ENCODE measurements at places on chromosomes 12 and 14. TPM values are rescaled to one million over a fixed set of nuclear protein-coding genes. Genes with fewer than 3 reads are reported as not detected.

DNA sequence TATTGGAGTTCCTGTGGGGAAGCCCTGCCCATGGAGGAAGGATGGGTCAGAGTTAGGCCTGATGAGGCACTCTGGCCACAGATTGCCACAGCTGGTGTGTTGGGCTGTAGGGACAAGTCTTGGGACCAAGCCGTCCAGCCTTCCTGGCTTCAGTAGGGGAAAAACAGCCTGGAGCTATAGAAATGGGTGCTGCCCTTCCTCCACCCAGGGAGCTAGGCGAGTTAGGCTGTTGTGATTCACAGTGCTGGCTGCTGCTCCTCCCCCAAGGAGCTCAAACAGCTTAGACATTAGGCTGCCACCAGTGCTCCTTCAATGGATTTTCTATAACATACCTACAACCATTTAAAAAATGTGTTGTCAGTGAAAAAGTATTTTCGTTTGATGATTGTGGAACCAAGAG is 274.3 kb downstream of the RPL10L start:
- no peak for DNase-seq

DNA sequence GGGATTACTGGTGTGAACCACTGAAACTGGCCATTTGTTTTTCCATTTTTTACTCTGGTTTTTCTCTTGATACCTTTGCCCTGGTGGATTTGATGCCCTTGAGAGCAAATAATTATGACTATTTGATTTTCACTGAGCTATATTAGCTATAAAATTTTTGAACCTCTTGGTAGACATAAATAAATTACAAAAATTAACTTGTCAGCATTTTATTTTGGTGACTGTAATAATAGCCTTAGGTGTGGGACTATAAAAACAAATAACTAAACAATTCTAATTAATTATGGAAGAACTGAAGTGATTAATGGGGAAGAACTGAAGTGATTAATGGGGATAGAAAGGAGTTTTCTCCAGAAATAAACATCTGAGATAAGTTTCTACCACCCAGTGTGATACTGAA is 62.7 kb downstream of the CAND1 start:
- no peak for DNase-seq

GRCh38 chr12:27505109-27505508 is 18.9 kb upstream of the PPFIBP1 start:
- DNase-seq, result peak; percentile 67

DNA sequence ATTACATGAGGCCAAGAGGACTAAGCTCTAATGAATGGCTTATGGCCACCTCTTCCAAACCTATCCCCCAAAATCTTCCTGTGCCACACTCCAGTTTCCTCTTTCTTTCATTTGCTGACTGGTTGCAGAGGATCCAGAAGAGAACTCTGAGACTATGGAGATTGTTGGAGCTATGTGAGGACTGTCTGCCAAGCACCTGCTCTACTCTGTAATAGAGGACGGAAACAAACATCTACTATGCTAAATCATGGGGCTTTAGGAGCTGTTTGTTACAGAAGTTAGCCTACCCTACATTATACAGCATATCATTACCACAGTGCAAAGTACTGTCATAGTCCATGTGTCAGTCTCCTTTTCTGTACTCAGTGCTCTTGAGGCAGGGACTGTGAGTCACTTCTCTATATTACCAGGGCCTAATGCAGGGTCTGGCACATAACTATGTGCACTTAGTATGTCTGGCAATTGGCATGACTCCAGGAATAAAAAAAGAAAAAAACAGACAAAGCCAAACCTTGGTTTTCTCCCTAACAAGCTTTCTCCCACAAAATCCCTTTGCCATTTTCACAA is 95.1 kb downstream of the RPAP3 start:
- DNase-seq, result no peak

DNA sequence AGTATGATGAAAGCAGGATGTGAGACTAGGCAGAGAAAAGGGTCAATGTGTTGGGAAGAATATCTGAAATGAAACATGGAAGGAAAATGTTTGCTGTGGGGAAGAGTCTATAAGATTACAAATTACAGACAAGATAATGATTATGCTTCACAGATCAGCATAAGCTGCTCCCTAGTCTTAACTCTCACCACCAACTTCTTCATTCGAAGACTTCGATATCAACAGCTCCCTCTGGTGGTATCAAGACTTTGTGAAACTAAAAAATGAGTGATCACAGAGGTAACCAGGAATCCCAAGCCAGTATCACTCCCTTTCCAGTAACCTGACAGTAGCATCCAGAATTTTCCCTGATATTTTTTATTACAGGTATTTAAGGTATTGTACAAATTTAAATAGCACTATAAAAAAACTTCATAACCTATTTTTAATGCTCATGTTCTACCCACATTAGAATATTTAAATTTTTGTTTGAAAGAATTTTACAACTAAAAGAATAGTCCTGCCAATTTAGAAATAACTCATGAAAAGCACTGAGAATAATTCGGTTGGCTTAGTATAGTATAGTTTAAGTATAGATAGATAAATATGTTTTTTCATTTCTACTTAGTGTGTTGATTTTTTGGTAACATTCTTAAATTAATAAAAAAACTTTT is 84.4 kb downstream of the C2CD5 start:
- peak; percentile 43 for DNase-seq

GRCh38 chr12:29858270-29858786 is 74.6 kb upstream of the TMTC1 start:
- no peak for DNase-seq

GRCh38 chr12:1830981-1831963 is 10.9 kb downstream of the LRTM2 start:
- peak; percentile 54 for DNase-seq

DNA sequence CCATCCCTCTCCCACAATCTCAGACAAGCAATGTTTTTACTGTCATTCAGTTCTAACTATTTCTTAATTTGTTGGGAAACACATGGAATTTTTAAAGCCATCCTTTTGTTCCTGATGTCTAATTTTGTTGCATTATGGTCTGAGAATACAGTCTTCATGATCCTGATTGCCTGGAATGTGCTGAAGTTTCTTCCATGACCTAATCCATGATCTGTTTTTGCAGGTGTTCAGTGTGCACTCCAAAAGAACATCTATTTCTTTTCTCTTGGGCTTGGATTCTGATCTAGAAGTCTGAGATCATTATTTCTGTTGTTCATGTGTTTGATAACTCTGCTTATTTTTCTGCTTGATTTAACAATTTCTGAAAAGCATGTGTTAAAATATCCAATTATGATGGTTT is 43.2 kb upstream of the PHC1 start:
- no peak for DNase-seq

GRCh38 chr12:127928178-127928577 is 338.8 kb upstream of the TMEM132C start:
- no peak for DNase-seq

GRCh38 chr14:32594766-32595165 is 265.7 kb downstream of the AKAP6 start:
- DNase-seq, result peak; percentile 36

GRCh38 chr14:93316716-93317115 is 16.1 kb downstream of the BTBD7 start:
- DNase-seq, result no peak

GRCh38 chr12:6476489-6476888 is 6.0 kb upstream of the VAMP1 start:
- peak; percentile 54 for DNase-seq

DNA sequence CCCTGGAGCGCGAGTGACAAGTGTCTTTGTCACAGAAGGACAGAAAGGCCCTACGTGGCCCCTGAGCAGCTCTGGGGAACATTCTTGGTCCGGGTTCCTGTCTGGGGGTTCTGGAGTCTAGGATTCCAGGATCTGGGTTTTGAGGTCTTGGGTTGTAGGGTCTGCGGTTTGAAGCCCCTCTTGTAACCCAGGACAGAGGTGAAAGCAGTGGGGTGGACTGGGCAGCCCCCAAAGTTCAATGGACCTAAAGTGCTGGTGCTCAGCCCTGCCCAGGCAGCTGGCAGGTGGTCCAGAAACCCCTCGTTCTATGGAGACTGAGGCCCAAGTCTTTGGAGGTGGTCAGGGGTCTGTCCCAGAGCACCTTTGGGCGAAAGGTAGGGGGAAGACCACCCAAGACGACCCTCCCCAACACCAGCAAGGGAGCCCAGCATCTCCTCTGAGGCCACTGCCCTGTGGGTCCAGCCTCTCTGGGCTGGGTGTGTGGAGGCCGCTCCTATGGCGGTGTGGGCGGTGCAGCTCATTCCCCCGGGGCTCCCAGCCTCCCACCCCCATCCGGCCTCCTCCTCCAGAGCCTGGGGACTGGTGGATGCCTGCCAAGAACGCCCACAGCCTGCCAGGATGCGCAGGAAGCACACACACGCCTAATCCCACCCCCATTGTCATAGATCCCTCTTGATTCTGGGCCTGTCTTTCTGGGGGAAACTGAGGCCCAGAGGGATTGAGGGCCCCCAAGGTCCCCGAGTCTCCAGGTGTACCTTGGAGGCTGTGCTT is 30.2 kb upstream of the ANKRD9 start:
- DNase-seq, result peak; percentile 76

DNA sequence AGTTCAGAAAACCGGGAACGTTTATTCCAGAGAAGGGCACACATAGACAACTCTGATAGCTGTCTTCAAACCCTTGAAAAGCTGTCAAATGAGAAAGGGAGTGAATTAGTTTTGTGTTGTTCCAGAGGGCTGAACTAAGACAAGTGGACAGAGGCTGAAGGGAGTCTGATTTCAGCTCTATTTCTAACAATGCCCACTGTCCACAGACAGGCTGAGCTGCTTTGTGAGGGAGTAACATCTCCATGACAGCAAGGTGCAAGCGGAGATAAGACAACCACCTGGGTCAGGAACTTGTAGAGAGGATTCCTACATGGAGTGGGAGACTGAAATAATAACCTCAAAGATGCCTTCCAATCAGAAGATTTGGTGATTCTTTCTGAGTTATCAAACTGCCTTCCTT is 25.6 kb upstream of the PARP11 start:
- DNase-seq, result no peak

- DNase-seq, result no peak
Observed at GRCh38 chr12:117662620-117663395, 301.4 kb upstream of the NOS1 start.

DNA sequence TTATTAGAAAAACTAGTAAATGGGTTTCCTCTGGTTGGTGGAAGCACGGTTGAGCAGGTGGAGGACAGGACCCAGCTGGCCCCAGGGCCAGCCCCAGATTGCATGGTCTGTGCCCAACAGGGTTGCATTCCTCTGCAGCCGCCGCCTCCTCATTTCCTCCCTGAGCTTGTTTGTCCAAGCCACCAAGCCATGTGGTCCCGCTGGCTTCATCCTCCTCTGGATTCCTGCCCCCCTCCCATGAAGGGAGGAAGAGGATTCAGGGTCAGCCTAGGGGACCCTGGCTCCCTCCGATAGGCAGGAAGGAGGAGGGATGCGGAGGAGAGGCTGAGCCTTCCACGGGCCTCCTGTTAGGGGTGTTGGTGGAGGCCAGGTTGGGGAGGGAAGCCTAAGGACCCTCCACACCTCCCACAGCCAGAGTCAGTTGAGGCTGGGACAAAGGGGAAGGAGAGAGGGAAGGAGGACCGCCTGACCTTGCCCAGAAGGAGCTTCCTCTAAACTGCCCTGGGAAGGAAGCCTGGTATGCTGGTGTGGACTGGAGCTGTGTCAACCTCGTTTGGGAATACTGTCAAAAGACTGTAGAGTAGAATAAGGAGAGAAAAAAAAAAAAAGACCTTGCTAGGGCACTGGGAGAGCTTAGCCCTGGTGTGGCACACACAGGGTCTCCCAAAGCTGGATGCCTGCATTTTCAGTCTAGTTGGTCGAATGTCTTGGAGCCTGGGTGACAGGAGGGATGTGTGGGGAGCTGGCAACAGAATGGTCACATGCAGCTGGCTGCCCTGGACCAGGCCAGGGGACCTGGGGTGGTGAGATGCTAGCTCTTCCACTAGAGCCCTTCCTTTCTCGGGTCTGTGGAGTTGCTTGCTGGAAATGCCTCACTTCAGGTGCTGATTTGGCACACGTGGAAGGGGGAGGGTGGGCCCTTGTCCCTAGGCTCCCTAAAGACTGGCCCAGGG is 42.4 kb downstream of the PLEKHG3 start:
- DNase-seq, result no peak

SERPINA6 gene
- total RNA-seq, result not detected

PIGH gene
- 12.7 TPM for total RNA-seq
